ENCODE measurements at places on chromosomes 2 and 18.

- no peak for DNase-seq
These were observed 28.0 kb downstream of the EMILIN2 start for GRCh38 chr18:2874765-2875164.

DNA sequence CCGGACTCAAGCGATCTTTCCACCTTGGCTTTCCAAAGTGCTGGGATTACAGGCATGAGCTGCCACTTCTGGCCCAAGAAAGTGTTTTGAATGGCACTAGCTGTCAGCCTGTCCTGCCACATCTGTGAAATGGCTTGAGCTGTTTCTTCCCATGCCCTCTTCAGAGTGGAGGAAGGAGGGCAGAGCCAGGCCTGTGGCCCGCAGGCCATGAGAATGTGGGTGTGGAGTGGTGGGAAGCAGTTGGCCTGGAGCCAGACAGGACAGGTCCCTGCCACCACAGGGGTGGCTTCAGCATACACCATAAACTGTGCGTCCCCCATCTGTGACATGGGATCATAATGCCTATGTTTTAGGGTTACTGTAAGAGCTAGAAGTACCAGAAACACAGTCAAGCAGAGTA lies 6.5 kb downstream of the SLC66A3 start:
- no peak for DNase-seq

DNA sequence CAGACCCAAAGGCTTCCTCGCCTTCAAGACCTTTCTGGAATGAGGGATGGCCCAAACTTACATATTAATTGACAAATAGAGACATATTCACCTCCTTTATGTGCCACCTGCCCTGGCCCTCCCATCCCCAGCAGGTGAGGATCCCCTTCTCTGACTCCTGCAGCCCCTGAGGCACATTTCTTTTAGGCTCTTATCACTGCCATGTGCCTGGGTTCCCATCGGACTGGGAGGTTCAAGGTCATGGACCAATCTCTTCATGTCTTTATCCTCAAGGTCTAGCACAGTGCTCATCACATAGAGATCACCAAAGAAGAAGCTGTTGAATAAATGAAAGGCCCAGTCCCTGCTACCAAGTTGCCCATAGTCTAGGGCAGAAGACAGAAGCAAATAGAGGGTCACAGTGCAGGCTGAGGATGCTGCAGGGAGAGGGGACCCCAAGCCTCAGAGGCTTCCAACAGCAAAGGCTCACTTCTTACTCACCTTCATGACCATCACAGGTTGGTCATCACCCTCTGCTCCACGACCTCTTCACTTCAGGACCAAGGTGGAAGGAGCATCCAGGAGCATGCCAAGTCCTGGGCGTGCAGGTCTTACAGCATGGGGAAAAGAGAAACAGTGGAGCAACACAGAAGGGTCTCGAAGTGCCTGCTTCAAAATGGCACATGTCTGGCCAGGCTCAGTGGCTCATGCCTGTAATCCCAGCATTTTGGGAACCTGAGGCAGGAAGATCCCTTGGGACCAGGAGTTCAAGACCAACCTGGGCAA lies 193.9 kb downstream of the SMAD2 start:
- DNase-seq: no peak

DNA sequence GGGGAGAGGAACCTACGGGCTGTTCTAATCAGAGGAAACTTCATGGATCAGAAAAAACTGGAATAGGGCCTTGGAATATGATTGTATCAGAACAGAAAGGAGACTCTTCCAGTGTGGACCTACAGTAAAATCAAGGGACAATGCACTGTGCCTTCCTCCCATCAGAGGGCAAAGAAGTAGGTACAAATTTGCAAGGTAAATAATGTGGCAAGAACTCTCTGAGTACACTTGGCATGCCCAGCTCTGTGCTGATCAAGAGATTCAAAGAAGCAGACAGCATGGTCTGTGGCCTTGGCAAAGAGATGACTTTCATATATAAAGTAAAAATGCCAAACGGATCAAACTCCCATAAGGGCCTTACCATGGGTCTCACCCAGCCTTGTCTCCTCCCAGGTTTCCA lies 242.6 kb upstream of the OSR1 start:
- no peak for DNase-seq

- peak; percentile 31 for DNase-seq
These were observed 12.7 kb upstream of the EFR3B start for GRCh38 chr2:25029183-25029554.

- DNase-seq: no peak
These were observed 28.3 kb upstream of the STARD7 start for GRCh38 chr2:96236882-96237281.

DNA sequence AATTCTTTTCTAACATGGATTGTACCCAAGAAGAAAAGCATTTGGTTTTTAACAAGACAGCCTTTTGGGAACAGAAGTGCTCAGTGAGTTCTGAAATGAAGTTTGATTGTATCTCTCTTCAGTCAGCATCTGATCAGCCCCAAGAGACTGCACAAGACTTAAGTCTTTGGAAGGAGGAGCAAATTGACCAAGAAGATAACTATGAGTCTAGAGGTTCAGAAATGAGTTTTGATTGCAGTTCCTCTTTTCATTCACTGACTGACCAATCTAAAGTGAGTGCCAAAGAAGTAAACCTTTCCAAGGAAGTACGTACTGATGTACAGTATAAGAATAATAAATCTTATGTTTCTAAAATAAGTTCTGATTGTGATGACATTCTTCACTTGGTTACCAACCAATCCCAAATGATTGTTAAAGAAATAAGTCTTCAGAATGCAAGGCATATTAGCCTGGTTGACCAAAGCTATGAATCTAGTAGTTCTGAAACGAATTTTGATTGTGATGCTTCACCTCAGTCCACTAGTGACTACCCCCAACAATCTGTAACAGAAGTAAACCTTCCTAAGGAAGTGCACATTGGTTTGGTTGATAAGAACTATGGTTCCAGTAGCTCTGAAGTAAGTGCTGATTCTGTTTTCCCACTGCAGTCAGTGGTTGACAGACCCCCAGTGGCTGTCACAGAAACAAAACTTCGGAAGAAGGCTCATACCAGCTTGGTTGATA lies 31.2 kb downstream of the ZDBF2 start:
- DNase-seq: no peak

DNA sequence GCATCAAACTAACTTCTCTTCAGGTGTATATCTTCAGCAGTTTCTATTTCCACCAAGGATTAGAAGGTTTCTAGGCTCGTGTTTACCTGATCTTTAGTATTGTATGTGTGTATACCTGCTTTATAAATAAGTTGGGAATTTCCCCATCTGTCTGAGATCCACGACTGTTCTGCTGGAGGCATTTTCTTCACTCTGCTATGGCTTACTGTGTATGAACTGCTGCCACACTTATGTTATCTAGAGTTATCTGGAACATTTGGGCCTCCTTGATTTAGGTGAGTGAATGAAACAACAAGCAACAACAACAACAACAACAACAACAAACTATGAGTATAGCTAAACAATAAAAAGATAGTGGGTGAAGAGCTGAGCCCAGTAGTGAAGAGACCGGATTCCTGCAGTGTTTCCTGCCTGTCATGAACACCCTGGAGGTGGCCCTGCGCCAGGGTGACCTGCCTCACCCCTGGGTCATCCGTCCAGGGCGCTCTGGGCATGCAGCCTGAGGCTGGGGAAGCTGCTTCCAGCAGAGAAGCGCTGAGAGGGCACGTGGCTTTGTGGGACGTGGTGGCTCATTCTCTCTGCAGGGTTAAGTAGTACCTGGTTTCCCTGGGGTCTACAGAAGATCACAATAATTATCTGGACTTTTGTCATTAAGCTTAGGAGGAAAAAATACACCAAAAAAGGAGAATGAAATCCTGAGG lies 56.1 kb upstream of the GATA6 start:
- DNase-seq: no peak

DNA sequence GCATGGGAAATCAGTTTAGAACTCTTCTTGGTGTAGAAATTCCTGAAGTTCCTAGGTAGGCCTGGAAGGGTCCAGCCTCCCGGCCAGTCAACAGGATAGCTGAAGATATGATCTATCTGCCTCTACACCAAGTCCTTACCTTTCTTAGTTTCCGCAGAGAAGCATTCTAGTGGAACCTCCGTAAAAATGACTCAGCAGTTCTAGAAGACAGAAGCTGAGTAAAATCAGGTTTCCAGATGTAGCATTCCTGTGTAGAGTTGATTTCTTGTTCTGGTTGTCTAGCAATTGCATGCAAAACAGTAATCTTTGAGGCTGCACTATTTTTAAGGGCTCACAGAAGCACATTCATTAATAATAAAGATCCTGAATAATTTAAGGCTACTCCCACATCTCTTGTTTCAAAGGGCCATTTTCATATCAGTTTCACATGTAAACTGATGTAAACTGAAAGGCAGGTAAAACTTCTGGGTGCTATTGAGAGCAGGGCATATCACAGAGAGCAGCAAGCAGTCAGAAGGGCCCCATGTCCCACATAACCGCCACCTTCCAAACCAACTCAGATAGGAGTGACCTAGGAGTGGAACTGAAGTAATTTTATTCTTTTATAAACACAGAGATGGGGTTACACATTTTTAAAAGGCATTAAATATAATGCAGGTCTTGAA lies 3.2 kb upstream of the DYTN start:
- DNase-seq: no peak

DNA sequence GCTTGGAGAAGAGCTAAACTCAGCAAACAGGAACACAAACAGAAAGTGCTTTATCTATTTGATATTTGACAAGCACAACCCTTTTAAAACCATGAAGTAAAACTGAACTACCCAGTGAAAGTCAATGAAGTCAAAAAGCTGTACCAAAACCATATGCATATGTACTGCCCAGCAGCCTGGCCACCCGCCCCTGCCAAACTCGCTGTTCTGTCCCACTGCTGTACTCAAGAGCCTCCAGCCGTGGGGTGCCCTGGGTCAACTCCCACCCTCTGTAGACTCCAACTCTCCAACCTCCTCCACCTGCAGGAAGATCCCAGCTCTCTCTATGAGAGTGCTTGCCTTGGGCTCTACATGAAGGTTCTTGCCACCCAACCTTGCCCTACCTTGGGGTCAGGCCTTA lies 268.2 kb downstream of the AGPS start:
- no peak for DNase-seq

DNA sequence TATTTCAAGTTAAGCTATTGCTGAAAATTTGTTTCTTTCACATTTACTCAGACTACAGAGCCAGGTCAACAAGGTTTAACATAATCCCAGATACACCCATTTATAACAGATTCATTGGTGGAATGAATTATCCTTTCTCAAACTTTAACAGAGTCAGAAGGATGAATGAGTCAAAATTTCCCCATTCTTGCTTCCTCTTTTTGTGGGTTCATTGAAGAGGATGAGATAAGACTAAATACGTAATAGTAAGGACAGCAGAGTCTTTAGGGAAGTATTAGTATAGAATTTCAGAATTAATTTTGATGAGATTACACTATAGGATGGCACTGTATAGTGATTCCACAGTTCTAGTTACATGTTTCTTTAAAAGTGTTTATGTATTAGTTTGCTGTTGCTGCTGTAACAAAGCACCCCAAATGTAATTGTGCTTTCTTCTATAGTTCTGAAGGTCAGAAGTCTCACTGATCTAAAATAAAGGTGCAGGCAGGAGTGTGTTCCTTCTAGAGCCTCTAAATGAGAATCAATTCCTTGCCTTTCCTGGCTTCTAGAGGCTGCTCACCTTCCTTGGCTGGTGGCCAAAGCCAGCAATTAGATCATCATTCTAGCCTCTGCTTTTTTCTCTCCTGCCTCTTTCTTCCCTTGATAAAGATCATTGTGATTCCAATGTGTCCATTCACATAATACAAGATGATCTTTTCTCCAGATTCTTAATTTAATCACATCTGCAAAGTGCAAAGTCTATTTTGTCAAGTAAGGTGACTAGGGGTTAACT lies 309.3 kb upstream of the PIK3C3 start:
- peak; percentile 43 for DNase-seq

DNA sequence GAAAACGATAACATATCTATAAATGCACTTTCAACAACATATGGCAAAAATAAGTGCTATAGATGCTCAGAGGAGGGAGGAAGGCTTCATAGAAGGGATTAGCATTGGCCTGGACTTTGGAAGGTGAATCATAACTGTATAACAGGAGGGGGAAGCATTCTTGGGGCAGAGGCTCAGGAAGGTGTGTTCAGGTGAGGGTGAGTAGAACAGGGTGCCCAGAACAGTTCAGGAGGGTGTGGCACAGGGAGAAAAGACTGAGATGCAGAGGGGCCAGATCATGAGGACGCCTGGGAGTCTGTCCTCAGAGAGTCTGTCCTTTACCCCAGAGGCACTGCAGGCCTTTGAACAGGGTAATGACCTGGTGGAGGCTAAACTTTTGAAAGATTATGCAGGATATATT lies 29.3 kb upstream of the MEP1B start:
- no peak for DNase-seq

DNA sequence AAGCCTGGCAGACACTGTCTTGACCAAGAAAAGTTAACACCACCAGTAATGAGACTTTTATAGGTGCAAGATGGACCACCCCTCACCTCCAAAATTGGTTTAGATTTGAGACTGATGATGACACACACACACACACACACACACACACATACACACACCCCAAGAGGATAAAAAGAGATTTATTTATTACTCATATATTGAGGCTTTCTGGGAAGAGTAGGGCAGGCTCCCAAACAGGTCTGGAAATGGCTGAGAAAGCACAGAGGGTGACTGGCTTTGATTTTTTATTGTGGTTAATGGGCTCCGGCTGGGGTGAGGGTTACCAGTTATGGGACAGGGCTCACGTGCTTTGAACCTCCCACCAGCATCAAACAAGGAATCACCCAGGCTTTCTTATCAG lies 54.2 kb upstream of the ADAM23 start:
- no peak for DNase-seq

DNA sequence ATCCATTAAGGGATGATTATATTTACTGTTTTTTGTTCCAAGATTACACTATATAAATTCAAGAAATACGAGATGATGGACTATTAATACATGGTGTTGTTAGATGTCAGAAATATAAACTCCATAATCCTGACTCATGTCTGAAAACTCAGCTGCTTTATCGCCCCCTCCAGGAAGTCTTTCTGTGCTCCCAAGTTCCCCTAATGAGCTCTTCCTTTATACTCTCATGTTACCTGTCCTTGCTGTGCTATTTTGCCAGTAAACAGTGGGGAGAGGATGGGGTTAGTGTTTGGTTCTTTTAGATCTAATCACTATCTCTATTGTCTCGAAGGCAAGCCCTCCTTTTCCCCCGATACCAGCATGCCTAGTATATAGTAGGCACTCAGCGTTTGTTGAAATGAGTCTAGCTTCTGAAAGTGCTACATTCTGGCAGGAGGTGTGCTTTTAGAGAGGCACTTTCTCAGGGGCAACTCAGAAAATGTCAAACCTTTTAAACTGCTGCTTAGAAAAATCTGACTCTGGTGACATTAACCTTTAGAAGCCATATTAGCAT lies 21.4 kb upstream of the BARD1 start:
- peak; percentile 35 for DNase-seq

- no peak for DNase-seq
These were observed 48.7 kb downstream of the C1QL2 start for GRCh38 chr2:119109866-119110265.

GRCh38 chr2:191499874-191500565 lies 177.9 kb upstream of the NABP1 start:
- DNase-seq: no peak
